ENCODE measurements at places on chromosomes 12 and 14.

DNA sequence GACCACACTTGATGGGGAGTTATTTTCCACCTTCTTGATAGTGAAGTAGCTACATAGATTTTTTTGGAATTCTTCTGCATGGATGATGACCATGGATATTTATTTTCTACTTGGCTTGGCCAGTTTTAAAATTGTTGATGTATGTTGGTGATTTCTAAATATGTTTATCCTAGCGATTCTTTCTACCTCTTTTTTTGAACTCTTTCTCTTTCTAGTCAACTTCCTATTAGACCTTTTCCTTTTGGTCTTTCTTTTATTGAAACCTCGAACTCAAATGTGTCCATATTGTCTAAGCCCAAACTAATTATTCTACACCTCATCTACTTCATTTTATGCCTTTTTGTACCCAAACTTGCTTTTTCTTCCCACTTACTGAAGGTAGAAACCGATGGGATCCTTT, 37.0 kb downstream of the CCDC91 start:
- DNase-seq = no peak

GRCh38 chr12:109871668-109872314, 8.6 kb downstream of the GLTP start:
- no peak for DNase-seq

DNA sequence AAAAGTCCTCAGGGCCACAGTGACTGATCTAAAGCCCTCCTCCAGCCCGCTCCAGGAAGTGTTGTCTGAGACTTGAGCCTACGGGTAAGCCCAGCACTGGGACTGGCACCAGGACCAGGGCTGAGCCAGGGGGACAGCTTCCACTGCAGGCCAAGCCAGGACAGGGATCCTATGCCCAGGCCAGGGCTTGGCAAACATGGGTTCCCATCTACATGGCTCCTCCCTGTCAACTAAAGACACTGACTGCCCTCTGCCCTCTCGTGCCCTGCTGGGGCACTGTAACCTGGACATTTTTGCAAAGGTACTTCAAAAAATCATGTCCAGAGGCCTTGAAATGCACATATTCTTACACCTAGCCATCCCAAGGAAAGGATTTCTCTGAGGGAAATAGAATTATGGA, 88.0 kb downstream of the VWF start:
- DNase-seq = no peak

DNA sequence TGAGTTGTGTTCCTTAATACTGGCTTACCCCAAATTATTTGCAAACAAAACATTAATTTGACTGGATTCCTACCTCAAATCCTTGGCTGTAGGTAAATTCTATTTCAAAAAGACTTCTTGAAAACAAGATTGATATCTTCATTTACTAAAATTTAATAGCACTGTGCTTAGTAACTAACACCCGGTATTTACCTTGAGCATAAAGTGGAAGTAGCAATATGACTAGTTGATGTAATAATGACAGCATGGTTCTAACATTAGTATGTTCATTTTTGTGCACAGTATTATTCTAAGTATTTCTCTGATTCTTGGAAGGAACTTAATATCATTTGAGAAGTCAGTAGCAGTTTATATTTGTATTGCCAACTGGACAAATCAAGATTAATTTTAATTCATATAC, 96.8 kb downstream of the PPHLN1 start:
- DNase-seq = no peak

DNA sequence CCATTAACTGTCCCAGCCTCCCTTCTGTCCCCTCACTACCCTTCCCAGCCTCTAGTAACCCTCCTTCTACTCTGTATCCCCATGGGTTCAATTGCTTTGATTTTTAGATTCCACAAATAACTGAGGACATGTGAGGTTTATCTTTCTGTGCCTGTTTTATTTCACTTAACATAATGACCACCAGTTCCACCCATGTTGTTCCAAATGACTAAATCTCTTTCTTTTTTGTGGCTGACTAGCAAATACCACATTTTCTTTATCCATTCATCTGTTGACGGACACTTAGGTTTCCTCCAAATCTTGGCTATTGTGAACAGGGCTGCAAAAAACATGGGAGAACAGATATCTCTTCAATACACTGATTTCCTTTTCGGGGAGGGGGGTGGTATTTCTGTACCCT, 65.7 kb downstream of the PRKD1 start:
- DNase-seq = no peak

GRCh38 chr12:43015090-43015737, 425.7 kb upstream of the PRICKLE1 start:
- DNase-seq = no peak

- no peak for DNase-seq
These were observed 86.5 kb upstream of the ZFP36L1 start for GRCh38 chr14:68879321-68879781.

GRCh38 chr12:111758120-111758561, 8.6 kb upstream of the ALDH2 start:
- DNase-seq = no peak
